ENCODE measurements at places on chromosomes 11 and 22. TPM values are rescaled to one million over a fixed set of nuclear protein-coding genes. Genes with fewer than 3 reads are reported as not detected.

Gene P2RY6
- polyA plus RNA-seq = not detected

Gene NELL1
- not detected for polyA plus RNA-seq

Gene PLEKHA7
- polyA plus RNA-seq = 1.1 TPM

Gene ANKRD42
- polyA plus RNA-seq = 4.4 TPM

Gene PRCP
- polyA plus RNA-seq = 34.4 TPM

Gene P2RX3
- polyA plus RNA-seq = not detected

Gene SORL1
- 165 TPM for polyA plus RNA-seq

Gene PNPLA3
- polyA plus RNA-seq = not detected
